ENCODE measurements at places on chromosomes 1 and 21.

GRCh38 chr21:35254006-35254764 lies 205.1 kb upstream of the RUNX1 start:
- no peak for DNase-seq

DNA sequence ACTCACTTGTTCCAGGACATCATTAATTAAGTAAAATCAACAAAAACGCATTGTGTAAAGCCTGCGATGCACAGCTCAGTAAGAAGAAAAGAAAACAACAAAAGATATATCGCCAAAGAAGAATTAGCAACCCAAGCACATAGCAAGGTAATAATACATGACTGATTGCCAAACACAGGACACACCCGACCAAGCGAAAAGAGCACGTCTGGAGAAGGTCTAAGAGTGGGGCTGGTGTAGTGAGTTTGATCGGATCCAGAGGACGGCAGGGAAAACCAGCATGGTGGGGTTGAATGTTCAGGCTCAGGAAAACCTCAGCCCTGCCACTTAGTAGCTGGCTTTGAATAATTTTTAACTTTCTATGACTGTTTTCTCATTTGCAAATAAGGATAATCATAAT lies 69.8 kb downstream of the JAK1 start:
- DNase-seq: no peak

- DNase-seq: no peak
Measured at GRCh38 chr1:40363721-40364120, 9.8 kb upstream of the SMAP2 start.

DNA sequence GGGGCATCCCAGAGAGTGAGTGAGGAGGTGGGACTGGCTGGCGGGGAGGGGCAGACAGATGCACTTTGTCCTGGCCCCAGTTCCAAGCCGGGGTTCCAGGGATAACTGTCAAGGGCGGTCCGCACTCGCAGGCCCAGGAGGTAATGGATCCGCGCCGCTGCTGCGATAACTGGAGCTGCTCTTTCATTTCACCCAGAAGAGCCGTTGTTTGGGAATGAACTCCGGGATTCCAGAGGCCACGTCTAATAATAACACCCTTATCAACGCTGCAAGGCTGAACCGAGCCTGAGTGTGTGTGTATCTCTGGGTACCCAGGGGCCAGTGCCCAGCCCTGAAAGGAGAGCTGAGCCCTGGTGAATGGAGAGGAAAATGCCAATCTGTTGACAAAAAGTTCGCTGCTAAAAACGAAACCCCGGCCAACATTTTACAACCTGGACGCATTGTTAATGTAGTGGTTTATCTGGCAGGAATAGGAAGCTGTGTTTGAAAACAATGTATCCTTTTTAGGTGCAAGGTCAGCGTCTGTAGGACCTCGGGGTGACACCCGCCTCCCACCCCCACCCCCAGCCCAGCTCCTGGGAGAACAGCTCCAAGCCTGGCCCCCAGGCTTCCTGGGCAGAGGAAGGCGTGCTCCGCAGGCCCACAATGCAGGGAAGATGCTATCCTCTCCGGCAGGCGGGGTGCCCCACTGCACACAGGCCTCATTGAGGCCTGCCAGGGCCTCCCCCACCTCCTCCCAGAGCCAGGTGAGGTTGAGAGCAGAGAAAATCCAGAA lies 119.7 kb downstream of the PROX1 start:
- no peak for DNase-seq

- no peak for DNase-seq
Measured at GRCh38 chr1:79737193-79737592, 730.7 kb upstream of the ADGRL4 start.

- DNase-seq: no peak
Measured at GRCh38 chr1:147167365-147167764, 4.9 kb downstream of the PRKAB2 start.

- no peak for DNase-seq
Measured at GRCh38 chr1:116983112-116983511, 18.4 kb upstream of the CD101 start.

GRCh38 chr21:38205940-38206339 lies 50.9 kb upstream of the KCNJ15 start:
- DNase-seq: no peak

DNA sequence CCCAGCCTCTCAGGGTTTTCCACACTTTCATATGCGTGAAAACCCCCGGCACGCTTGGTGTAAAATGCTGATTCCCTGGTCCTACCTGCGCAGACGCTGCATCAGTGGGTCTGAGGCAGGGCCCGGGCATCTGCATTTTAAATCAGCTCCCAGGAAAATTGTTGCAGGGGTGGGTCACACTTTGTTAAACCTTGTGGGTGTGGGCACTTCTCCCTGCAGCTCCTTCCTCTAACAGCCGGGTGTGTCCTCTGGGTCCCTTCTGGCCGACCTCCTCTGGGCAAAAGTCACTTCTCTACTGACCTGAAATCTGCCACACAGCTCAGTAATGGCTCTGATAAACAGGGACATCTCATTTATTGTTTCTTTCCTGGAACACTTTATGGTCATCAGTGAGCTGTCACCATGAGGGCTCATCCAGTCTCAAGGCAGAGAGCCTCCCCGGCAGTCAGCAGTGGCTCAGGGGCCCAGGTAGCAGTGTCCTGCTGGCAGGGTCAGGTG lies 52.8 kb upstream of the TMPRSS2 start:
- DNase-seq: no peak

- no peak for DNase-seq
Measured at GRCh38 chr1:67429011-67429527, 1.1 kb downstream of the SERBP1 start.

DNA sequence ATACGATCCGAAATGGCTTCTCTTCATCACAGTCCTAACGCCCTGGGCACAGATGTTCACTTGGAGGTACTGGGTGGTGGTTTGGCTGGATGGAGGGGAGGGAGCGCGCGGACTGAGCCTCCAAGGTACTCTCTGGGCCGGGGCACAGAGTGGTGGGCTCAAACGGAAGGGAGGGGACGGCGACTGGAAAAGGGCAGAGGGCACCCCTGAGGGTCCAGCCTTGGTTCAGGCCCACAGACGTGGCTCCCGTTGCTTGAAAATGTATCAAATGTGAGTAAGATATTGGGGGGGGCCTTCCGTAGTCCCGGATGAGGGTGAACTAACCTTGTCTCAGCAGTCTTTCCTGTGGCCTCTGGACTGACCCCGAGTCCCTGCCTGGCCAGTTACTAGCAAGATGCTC lies 463 bp downstream of the IL12RB2 start:
- DNase-seq: no peak

GRCh38 chr1:41492341-41492848 lies 7.9 kb upstream of the EDN2 start:
- no peak for DNase-seq

GRCh38 chr1:151859891-151860293 lies 6.4 kb upstream of the THEM5 start:
- no peak for DNase-seq

DNA sequence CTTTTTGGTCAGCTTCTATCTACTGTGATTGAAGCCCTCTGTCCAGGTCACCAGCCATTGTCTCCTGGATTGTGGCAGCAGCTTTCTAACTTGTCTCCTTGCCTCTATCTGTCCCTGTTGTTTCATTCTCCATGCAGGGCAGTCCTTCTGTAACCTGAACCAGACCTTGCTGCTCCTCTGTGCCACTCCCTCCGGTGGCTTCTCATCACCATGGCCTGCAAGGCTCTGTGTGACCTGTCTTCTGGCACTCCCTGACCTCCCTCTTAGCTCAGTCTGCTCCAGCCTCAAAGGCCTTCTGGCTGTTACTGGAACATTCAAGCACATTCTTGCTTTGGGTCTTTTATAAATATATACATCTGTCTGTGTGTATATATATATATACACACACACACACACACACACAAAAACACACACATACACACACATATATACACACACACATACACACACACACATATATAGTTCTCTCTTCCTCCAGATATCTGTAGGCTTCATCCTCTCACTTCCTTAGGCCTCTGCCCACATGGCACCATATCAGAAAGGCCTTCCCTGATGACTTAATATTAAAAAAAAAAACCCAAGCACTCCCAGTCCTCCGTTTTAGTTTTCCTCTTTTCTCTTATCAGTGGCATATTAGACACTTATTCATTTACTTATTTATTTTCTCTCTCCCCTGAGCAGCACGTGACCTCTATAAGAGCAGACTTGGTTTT lies 21.2 kb upstream of the JUN start:
- DNase-seq: no peak

DNA sequence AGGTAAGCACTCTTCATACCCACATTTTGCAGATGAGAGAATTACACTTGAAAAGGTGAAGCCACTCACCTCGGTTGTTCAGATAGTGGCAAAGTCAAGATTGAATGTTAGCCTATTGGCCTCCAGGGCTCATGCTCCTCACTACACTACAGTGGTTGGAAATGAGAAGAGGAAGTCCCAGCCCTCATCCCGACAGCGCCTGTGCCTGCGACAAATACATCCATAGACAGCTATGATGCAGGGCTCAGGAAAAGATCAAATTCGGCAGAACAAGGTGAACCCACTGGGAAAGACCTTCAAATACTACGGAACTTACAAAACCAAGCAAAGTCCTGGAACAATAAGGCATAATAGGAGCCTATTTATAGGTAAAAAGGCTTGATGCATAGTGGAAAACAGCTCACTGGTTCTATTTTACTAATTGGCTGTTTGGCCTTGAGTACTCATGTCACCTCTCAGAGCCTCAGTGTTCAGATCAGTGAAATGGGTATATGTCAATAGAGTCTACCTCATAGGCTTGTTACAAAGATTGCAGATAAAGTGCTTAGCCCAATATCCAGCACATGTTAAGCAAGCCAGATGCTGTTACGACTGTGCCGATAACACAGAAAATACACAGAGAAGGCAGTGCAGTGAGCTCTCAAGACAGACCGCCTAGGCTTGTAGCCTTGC lies 3.5 kb downstream of the SPOCD1 start:
- no peak for DNase-seq

GRCh38 chr1:58982259-58982998 lies 198.6 kb upstream of the JUN start:
- DNase-seq: no peak

DNA sequence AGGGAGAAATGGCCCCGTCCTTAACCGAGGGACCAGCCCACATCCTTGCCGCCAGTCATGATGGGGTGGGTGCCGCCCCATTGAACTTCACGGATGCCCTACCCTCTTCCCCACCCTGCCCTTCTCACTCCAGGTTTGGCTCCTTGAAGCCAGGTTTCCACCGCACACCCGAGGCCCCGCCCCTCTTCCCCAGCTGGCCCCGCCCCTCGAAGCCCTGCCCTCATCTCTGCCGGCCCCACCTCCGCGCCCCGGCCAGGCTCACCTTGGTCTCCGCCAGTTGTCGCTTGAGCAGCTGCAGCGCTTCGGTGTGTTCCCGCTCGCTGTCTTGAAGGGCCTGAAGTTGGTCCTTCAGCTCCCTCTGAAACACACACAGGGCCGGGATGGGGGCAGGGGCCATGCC lies 16.6 kb downstream of the TRIM62 start:
- DNase-seq: no peak

DNA sequence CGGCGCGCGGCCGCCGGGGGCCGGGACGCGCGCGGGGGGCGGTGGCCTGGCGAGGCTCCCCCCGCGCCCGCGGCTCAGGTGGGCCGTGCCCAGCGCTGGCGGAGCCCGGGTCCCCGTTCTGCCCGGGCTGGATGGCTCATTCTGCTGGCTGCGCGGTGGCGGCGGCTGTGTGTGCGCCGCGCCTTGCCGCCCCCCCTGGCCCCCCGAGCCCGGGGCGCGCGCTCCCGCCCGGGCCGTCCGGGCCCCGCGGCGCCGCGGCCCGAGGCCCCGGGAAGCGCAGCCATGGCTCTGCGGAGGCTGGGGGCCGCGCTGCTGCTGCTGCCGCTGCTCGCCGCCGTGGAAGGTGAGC lies at the start of gene EPHB2:
EPHB2 (plus strand) TSS at position 139 of the 349 bp plus-strand sequence; CDS start at position 283, 144 bp downstream.
- no peak for DNase-seq

DNA sequence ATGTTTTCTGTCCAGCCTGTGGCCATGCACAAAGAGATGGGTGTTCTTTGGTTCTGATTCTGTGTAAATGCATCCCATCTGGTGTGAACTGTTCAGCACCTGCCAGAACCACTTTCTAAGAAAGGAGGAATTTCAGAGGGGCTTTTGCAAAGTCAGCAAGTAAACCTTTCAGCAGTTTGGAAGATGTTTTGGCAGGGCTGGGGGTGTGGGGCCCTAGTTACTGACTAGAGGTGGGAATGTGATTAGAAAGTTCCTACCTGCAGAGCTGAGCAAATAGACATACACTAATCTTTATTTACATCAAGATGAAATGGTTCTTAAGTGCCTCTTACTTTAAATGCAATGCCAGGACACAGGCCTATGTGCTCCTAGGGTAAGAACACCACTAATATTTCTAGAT lies 378.1 kb upstream of the USP24 start:
- no peak for DNase-seq

- no peak for DNase-seq
Measured at GRCh38 chr1:73411479-73411878, 786.5 kb downstream of the LRRIQ3 start.

- DNase-seq: no peak
Measured at GRCh38 chr1:30998171-30998570, 67.3 kb downstream of the PUM1 start.

- DNase-seq: no peak
Measured at GRCh38 chr1:167231873-167232450, 11.3 kb downstream of the POU2F1 start.

GRCh38 chr1:1462318-1462966 lies 9.1 kb upstream of the ATAD3B start:
- no peak for DNase-seq

DNA sequence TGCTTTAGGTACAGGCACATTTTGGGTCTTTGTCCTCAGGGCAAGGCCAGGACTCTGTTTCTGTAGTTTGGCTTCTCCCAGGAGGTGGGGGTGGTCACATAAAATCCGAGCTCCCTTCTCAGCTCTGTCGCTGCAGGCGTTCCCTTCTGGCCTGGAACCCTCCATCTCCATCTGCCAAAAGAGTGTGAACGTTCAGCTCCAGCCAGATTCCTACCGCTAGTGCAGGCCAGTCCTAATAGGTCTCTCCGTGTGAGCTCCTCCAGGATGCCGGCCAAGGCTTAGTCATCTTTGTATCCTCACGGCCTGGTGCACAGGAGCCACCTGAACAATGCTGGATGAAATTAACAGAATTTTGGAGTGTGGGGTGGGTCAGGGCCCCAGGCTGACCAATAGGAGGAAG lies 19.9 kb upstream of the KCNA10 start:
- DNase-seq: no peak

DNA sequence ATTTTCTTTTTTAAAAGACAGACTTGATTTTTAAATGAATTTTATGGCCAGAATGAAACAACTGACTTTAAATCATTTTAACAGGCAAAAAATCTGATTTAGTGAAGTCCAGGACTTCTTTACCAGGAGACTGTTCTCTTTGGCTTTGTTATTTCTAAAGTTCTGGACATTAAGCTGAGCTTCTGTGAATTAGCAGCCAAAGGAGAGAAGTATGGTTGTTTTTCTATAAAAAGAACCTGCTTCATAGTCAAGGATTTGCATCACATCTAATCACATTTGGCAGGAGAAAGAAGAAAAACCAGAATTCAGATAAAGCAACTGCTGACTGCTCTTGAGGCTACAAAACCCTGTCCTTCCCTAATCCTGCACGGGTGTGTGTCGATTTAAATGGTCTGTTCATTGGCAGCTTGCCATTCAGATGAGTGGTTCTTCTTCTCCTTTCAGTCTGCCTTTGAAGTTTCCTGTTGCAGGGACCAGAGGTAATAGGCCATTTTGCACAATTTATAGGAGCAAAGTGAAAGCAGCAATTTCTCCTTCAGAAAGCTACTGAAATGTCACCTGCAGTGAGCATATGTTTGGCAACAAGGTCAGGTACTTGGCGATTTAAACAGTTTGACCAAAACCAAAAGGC lies 215.4 kb downstream of the OLFM3 start:
- no peak for DNase-seq

All from thoracic aorta (tissue), 2 donors.